ENCODE measurements at places on chromosomes 4 and X.
A peak's percentile ranks its signal among the peaks of the same experiment; 100 is the strongest.

GRCh38 chr4:86791126-86791525 lies 58.1 kb downstream of the SLC10A6 start:
- no peak for DNase-seq

GRCh38 chr4:131974730-131975129 lies 1174.4 kb upstream of the PCDH10 start:
- no peak for DNase-seq

DNA sequence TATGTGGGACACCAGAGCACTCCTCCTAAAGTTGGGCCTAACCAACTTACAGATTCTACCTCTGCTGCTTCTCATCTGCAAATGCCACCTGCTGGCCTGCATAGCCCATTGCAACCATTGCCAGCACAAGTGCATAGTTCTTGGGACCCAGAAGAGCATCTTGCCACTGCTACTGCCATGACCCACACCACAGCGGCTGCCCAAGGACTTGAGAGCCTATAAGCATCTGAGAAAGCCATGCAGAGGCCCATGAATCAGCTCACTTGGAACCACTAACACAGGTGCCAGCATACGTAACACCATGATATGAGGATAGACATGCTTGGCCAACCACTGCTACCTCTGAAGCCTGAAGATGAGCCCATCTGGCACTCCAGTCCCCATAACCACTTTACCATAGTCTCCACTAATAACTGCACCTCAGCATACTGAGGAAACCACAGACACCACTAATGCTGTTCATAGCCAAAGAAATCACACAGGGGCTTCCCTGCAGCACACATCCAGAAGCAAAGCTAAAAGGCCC lies 258.1 kb upstream of the AGTR2 start:
- no peak for DNase-seq

DNA sequence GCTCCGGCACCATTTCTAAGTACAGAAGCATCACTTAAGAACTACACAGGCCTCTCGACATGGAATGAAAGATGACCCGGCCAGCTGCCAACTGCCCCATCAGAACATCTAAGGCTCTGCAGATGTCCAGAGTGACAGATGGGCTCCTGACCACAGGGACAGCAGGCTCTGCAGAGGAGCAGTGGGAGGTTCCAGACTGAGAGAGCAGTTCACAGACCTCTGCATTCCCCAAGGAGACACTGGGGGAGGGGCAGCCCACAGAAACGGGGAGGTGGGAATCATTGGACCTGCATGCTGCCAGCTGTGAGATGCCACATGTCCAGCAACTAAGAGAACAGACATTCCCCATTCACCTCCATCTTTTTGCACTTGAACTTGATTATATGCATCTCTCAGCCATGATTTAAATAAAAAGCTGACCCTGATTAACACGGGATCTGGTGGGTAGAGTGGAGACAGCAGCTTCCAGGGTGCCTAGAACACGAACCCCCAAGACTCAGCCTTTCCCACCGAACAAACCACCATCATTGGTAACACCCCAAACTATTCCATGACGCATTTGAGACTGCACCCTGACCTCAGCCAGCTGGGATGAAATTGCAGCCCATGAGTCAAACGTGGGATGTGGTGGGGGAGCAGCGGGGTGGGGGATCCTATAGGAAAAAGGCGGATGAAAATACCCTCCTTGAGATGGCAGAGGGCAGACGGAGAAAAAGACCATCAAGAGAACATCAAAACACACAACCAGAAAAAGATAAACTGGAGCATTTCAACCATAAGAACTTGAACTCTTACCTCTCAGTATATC lies 47.2 kb downstream of the AFAP1 start:
- peak; percentile 65 for DNase-seq

DNA sequence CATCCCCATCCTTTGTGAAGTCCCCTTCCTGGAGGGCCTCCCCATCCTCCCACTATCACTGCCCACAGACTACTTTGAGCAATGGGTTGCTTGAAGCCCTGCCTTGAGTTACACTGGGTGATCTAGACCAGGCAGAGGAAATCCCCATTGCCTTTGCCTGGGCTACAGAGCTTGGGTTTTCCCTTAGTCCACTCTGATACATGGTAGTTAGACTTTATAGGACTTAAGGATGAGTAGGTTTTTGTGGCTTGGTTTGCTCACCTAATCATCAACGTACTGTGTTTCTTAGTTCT lies 56.6 kb downstream of the TMEM131L start:
- no peak for DNase-seq

- peak; percentile 17 for DNase-seq
Measured at GRCh38 chr4:121428721-121429120, 47.9 kb upstream of the QRFPR start.

- no peak for DNase-seq
Measured at GRCh38 chr4:87240341-87240740, 19.9 kb upstream of the KLHL8 start.

GRCh38 chr4:24607334-24607733 lies 23.0 kb upstream of the DHX15 start:
- DNase-seq = no peak
